Esophagus (tissue), 2 donors: ENCODE measurements at places on chromosomes 5 and 9. TPM values are rescaled to one million over a fixed set of nuclear protein-coding genes. Genes with fewer than 3 reads are reported as not detected.

The LCN9 gene
- not detected for polyA plus RNA-seq

The JAKMIP2 gene
- polyA plus RNA-seq = 0.10 TPM

The PCDHB5 gene
- polyA plus RNA-seq = 0.14 TPM

The HCN1 gene
- not detected for polyA plus RNA-seq
